ENCODE measurements at places on chromosomes 13 and 19.

GRCh38 chr19:58366585-58367430 is 4.3 kb upstream of the ZNF497 start:
- no peak for DNase-seq
- peaks cover 3% of the 10 kb centered on the region for H3K36me3 ChIP-seq
- H3K4me1 ChIP-seq = peaks cover 9% of the 10 kb centered on the region
- no peak overlapping the region for H3K27ac ChIP-seq
- no peak overlapping the region for H3K4me3 ChIP-seq
- H3K27me3 ChIP-seq = no peaks in the 10 kb centered on the region

- no peaks in the 10 kb centered on the region for H3K36me3 ChIP-seq
- H3K27ac ChIP-seq = no peak overlapping the region
- no peaks in the 10 kb centered on the region for H3K4me1 ChIP-seq
These were observed 359.3 kb upstream of the PCDH20 start for GRCh38 chr13:61774903-61775302.

DNA sequence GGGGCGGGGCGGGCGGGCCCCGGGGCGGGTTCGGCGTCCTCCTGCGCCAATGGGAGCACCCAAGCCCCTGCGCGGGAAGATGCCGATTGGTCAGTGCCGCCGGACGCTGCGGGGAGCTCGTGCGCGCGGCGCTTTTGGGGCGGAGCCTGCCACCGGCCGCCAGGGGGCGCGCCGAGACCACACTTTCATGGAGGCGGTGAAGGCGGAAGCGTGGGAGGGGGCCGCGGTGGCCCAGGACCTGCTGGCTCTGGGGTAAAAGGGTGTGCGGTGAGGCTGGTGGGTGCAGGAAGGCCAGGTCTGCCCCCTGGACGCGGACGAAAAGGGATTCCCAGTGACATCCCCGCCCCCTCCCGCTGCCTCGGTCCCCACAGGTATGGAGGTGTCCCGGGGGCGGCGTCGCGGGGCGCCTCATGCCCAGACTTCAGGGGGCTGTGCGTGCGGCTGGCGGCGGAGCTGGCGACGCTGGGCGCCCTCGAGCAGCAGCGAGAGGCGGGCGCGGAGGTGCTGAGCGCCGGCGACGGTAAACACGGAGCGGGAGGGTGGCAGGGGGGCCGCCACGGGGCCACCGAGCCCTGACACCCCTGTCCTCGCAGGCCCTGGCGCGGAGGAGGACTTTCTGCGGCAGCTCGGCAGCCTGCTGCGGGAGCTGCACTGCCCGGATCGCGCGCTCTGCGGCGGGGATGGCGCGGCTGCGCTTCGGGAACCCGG is at the start of gene FAM98C:
Gene FAM98C (plus strand): TSS at position 127 of the 708 bp plus-strand sequence. CDS start 61 bp downstream, at position 188.
- peaks cover 14% of the 10 kb centered on the region for H3K4me1 ChIP-seq
- peak within 1 kb of the TSS; percentile 85 for H3K4me3 ChIP-seq
- no peaks in the 10 kb centered on the region for H3K27me3 ChIP-seq
- DNase-seq = peak; percentile 96
- H3K27ac ChIP-seq = peak within 1 kb of the TSS; percentile 89
- H3K36me3 ChIP-seq = peaks cover 7% of the 10 kb centered on the region

GRCh38 chr19:7928741-7929701 is 3.1 kb upstream of the CTXN1 start:
- DNase-seq = peak; percentile 76
- H3K27ac ChIP-seq = peak overlapping the region; percentile 43
- H3K27me3 ChIP-seq = peaks cover 2% of the 10 kb centered on the region

- DNase-seq = no peak
- no peaks in the 10 kb centered on the region for H3K4me1 ChIP-seq
These were observed 118.9 kb upstream of the UBL3 start for GRCh38 chr13:29969286-29969685.

GRCh38 chr13:74052402-74052928 is 81.7 kb downstream of the KLF12 start:
- no peaks in the 10 kb centered on the region for H3K27me3 ChIP-seq
- no peak for DNase-seq
- peaks cover 79% of the 10 kb centered on the region for H3K4me1 ChIP-seq
- no peak overlapping the region for H3K27ac ChIP-seq
- no peak overlapping the region for H3K4me3 ChIP-seq

DNA sequence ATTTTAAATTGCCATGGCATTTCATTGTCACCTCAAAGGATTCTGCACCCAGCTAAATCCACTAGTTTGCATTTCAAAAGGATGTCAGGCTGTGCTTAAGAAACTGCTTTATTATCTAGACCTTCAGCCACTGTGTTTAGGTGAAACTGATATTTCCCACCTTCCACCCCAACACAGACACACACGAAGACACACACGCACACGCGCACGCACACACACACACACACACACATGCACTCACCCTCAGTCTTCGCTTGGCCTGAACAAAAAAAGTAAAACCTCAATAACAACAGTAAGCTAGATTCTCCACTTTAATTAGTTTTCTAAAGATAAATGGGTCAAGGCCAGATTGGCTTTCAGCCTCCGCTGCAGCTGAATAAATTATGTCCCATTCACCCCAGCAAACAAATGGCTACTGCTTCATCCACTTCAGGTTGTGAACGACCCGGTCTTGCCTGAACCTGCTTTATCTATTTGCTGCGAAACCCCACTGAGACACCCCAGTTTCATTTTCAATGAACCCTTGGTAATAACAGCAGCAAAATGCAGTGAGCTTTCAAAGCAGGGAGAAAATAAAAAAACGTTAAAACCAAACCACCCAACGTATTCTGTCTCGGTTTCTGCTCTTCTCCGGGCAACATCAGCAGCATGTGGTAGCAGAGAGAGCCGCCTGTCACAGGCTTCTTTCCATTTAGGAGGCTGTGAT is 166.8 kb downstream of the DCT start:
- H3K27ac ChIP-seq = no peak overlapping the region
- no peaks in the 10 kb centered on the region for H3K27me3 ChIP-seq
- no peak for DNase-seq
- H3K36me3 ChIP-seq = no peaks in the 10 kb centered on the region

DNA sequence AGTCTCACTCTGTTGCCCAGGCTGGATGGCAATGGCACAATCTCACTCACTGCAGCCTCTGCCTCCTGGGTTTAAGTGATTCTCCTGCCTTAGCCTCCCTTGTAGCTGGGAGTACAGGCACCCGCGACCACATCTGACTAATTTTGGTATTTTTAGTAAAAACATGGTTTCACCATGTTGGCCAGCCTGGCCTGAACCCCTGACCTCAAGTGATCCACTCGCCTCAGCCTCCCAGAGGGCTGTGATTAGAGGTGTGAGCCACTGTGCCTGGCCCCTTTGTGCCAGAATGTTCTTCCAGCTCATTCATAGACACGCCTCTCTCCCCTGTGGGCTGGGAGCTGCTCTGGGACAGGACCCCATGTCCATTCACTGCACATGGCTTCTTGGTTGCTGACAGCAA is 9.1 kb downstream of the MYDGF start:
- H3K36me3 ChIP-seq = peaks cover 17% of the 10 kb centered on the region
- no peaks in the 10 kb centered on the region for H3K4me1 ChIP-seq
- peak overlapping the region; percentile 74 for H3K27ac ChIP-seq
- DNase-seq = no peak
- H3K27me3 ChIP-seq = no peaks in the 10 kb centered on the region

- peaks cover 7% of the 10 kb centered on the region for H3K36me3 ChIP-seq
- no peak overlapping the region for H3K27ac ChIP-seq
- no peak overlapping the region for H3K4me3 ChIP-seq
- peaks cover 40% of the 10 kb centered on the region for H3K4me1 ChIP-seq
- H3K27me3 ChIP-seq = no peaks in the 10 kb centered on the region
- DNase-seq = no peak
These were observed 127.5 kb downstream of the KLF12 start for GRCh38 chr13:74006666-74007065.

GRCh38 chr13:26305676-26306075 is 51.7 kb downstream of the CDK8 start:
- H3K27ac ChIP-seq = no peak overlapping the region
- peaks cover 8% of the 10 kb centered on the region for H3K36me3 ChIP-seq
- H3K27me3 ChIP-seq = no peaks in the 10 kb centered on the region

GRCh38 chr13:98892821-98893220 is 85.0 kb downstream of the DOCK9 start:
- no peak for DNase-seq
- H3K27ac ChIP-seq = no peak overlapping the region
- H3K27me3 ChIP-seq = no peaks in the 10 kb centered on the region
- H3K4me3 ChIP-seq = no peak overlapping the region
- H3K36me3 ChIP-seq = peaks cover 26% of the 10 kb centered on the region
- H3K4me1 ChIP-seq = peaks cover 29% of the 10 kb centered on the region

- no peak overlapping the region for H3K4me3 ChIP-seq
- H3K36me3 ChIP-seq = no peaks in the 10 kb centered on the region
- no peak for DNase-seq
- H3K27ac ChIP-seq = no peak overlapping the region
- no peaks in the 10 kb centered on the region for H3K27me3 ChIP-seq
These were observed 215.0 kb downstream of the DCLK1 start for GRCh38 chr13:35916146-35916545.

GRCh38 chr13:35473206-35473775 is 3.2 kb downstream of the MAB21L1 start:
- peaks cover 23% of the 10 kb centered on the region for H3K4me1 ChIP-seq
- no peak overlapping the region for H3K4me3 ChIP-seq
- H3K36me3 ChIP-seq = peaks cover 10% of the 10 kb centered on the region
- no peak for DNase-seq
- peaks cover 86% of the 10 kb centered on the region for H3K27me3 ChIP-seq
